ENCODE measurements at places on chromosomes 7 and 10.

GRCh38 chr10:4579844-4580243, 246.2 kb upstream of the AKR1E2 start:
- DNase-seq = no peak

GRCh38 chr10:35251373-35252100, 84.8 kb upstream of the CCNY start:
- no peak for DNase-seq

DNA sequence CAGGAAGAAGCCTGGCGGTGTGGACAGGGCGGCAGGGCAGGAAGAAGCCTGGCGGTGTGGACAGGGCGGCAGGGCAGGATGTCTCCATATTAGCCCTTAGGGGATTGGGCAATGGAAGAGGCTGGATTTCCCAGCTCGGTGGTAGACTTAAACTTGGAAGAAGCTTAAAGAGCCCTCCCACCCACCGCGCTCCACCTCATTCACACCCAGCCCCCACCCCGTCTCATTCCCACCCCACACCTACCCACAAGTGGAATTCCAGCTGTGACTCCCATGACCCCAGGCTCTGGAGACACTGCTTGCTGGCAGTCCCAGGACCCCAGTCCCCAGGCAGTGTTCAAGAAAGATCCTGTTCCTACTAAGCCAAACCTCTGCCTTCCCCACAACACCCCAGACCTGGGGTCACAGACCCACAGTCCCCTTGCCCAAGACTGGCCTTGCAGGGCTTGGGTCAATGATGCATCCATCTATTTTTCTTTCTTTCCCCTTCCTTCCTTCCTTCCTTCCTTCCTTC, 34.0 kb downstream of the SPDYE6 start:
- no peak for DNase-seq

GRCh38 chr7:91420606-91421005, 156.4 kb downstream of the FZD1 start:
- DNase-seq = no peak

GRCh38 chr7:92621026-92621540, 30.9 kb upstream of the FAM133B start:
- DNase-seq = peak; percentile 41

- DNase-seq = no peak
These were observed 130.2 kb downstream of the KCNMA1 start for GRCh38 chr10:77507291-77507880.

GRCh38 chr7:131186816-131187215, 140.9 kb upstream of the MKLN1 start:
- DNase-seq = no peak

- DNase-seq = no peak
These were observed 43.3 kb downstream of the POLR1F start for GRCh38 chr7:19665399-19666008.

DNA sequence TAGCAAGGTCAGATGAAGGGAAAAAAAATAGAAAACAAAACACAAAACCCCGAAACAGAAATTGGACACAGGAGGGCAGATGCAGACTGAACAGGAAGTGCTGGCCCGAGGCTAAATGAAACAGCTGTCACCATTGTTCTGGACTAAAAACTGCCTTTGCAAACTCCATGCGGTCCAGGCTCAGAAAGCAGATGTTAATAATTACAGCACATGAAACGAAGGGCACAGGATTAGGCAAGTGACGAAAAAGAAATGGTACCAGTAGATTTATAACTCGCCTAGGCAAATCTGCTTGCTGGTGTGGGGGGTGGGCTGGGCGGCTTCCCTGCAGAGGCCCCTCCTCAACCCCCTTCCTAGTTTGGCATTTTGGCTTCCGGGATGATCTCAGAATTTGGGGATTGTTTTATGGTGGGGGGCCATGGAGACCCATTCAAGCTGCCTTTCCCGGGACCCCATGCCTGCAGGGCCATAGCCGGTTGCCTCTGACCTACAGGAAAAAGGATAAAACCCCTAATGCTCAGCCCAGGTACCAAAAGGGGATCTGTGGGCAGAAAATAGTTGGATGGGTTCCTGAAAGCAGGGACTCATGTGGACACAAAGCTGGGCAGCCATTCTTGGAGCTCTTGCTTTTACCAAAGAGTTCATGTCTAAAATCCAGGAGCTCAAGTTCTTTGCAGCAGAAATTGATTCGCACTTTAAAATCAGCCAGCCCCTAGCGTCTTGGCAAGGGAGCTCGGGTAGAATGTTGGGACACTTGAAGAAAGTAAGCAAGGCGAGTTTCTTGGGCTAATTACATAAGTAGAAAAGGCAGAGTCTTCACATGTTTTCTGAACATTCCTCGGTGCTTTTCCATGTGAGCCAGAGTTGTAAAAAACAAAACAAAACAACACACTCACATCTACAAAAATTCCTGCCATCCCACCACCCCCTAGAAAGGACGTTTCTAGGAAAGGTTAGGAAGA, 39.0 kb upstream of the EMX2 start:
- DNase-seq = no peak

- DNase-seq = peak; percentile 66
These were observed at the start of gene IL2RA for GRCh38 chr10:6062101-6062771. Gene IL2RA (minus strand): TSS chr10:6062367. CDS start chr10:6062151, 216 bp downstream.

GRCh38 chr10:2680821-2681220, 386.5 kb upstream of the PFKP start:
- DNase-seq = no peak

GRCh38 chr10:69387500-69387899, 29.2 kb downstream of the TACR2 start:
- DNase-seq = no peak

DNA sequence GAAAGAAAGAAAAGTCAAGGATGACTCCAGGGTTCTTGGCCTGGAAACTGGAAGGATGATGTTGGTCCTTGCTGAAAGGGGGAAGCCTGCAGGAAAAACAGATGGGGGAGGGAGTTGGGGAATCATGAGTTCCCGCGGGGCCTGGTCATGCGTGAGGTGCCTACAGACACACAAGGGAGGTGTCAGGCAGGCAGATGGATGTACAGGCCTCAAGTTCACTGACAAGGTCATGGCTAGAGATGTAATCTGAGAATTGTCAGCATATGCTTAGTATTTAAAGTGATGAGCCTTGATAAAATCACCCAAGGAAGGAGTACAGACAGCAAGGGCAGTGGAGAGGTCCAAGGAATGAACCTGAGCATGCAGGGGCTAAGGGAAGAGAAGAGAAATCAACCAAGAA, 46.8 kb downstream of the DLG5 start:
- DNase-seq = no peak

DNA sequence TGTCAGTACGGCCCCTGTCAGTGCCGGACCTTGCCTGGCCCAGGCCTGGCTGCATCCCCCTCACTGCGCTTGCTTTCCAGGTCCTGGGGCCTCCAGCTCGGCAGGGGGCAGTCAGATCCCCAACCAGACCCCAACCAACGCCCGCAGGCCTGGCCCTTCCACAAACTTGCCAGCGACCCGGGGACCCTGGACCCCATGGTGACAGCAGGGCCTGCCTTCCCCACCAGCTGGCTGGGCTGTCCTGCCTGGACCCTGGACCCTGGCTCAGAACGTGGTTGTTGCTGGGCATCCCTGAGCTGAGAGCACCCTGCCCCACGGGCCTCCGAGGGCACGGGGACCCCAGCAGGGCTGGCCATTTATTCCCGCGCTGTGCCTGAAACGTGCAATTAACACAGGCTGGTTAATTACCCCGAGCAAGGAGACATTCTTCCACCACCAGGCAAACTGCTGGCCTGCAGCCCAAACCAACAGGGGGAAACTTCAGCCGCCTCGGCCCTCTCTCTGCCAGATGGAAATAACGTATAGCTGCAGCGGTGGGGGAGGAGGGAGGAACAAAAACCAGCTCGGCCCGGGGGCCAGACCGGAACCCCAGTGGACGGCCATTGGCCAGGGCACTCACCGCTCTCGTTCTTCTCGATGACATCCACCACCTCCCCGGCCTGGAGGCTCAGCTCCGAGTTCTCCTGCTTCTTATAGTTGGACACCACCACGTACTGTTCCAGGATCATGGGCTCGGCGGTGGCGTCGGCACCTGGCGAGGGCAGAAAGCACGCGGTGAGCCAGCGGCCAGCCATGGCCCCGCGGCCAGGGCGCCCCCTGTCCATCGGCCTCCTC, 167.1 kb downstream of the NEURL1 start:
- DNase-seq = no peak

- no peak for DNase-seq
These were observed 34.0 kb upstream of the DGKB start for GRCh38 chr7:14936554-14936953.

DNA sequence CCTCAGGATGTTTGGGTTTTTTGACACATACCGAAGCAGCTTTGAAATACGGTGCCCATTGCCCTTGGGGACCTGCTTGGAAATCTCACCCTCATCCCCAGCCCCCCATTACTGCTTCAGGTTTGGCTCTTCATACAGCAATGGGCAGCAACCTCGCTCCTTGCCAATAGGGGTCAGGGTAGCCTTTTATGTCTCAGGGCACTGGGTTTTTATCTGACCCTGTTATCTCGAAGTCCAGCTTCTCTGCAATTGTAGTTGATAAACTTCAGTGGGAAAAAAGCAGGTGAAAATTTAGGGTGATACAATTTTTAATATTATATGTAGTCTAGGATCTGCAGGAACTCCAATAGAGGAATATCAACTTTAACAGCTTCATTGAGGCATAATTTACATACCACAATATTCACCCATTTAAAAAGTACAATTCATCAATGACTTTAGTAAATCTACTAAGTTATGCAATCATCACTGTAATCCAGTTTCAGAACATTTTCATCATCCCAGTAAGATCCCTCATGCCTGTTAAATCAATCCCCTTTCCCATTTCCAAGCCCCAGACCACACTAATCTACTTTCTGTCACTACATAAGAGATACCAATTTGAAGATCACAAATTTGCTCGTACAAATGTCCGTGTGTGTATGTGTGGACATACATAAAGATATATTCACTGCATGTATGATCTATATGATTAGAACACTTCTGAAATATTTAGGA, 386.2 kb downstream of the KCNMA1 start:
- DNase-seq = no peak

- DNase-seq = peak; percentile 41
These were observed 844 bp downstream of the FBXW4 start for GRCh38 chr10:101693978-101694673.

DNA sequence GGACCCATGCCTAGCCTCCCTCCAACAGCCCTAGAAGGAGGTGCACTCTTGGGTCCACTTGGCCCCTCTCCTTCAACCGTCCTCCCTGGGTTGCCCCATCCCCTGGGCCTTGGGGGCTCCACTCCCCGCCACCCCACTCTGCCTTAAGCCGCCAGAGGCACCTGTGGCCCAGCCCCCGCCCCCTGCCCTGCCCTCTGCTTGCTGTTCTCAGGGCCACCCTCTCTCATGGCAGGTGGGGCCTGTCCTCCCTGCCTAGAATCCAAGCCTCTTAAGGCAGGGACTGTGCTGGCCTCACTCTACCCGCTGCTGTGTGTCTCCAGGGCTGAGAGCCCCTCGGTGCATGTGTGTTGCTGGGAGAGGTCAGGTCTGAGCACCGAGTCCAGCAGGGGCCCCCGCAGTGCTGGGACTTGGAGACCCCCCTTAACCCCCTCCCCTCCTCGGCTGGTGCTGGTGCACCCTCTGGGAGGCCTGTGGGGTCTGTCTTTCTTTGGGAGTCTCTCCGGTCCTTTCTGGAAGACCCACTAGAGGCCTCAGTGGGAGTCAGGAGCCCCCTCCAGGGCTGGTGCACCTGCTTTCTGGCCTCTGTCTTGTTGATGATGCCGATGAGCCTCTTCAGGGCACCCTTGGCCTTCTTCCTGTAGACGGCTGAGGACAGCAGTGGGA, 43.8 kb downstream of the CFAP46 start:
- no peak for DNase-seq

GRCh38 chr10:127952575-127952869, 45.6 kb downstream of the PTPRE start:
- no peak for DNase-seq

DNA sequence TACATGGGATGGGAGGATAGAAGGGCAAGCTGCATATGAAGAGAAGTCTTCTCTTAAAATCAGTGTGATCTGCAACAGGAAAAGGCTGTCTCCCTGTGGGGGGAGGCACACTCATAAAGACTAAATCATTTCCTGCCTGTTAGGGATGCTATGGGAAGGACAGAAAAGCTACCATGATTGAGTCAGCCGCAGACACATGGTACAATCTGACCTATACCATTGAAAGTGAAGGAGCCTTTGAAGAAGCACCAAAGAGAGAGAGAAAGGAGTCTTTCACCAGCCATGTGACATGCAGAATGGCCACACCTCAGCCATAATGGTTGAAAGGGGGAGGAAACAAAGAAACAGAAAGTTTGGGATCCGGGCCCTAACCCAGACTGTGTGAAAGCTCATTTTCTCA, 29.1 kb downstream of the NUDCD3 start:
- DNase-seq = no peak

GRCh38 chr7:112806156-112806555, 16.0 kb upstream of the TMEM168 start:
- no peak for DNase-seq

DNA sequence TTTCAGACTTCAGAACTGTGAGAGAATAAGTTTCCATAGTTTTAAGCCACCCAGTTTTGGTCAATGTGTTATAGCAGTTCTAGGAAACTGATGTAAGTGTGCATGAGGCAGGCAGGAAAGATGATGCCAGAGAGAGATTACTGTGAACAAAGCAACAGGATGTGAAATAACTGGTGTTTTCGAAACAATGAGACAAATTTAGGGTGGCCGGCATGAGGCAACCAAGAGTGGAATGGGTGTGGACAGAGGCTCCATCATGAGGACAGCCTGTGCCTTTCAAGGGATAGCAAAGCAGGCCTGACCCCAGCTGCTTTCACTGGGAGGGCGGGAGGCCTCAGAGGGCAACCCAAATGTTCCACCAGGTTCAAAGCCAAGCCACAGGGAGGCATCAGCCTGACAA, 67.3 kb upstream of the UCN3 start:
- DNase-seq = no peak

GRCh38 chr7:68147614-68148238, 1151.1 kb downstream of the TYW1 start:
- DNase-seq = no peak
